Stimulated activated CD8-positive, alpha-beta memory T cell treated with anti-CD3 and anti-CD28 coated beads, Interleukin-7, amount 100 ng/mL, for 4 hours (primary cell): ENCODE measurements at places on chromosomes 12 and 14.

DNA sequence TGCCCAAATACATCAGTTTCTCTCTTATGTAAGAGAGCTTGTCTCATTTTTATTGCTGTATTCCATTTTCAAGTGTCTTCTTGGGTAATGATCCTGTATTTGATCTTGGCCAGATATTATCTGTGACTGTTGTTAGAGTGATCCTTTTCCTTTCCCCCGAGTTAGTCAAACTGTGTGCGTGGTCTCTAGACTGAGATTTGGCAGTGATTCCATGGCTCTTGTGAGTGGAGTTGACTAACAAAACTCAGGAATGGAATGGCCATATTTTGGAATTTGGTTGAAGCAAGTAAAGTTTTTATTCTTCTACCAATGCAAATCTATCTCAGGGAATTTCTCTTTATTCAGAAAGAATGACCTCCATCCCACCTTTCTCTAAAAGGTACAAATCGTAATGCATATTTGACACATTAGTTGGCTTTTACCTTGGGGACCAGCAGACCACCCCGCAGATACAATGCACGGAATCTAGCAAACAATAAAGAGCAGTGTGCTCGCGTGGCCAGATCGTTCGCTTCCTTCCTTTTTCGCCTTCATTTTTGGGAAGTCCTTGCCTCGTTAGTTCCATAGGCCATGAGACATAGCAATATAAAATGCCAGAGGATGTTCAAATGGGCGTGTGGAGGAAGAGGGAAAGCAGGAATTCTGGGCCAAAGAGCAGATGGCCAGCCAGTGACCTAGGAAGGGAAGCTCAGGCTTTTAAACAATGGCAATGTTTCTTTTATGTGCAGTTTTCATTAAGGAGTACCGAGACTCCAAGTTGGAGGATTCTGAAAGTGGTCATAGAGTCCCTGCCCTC lies 24.4 kb downstream of the ETV6 start:
- DNase-seq = no peak

DNA sequence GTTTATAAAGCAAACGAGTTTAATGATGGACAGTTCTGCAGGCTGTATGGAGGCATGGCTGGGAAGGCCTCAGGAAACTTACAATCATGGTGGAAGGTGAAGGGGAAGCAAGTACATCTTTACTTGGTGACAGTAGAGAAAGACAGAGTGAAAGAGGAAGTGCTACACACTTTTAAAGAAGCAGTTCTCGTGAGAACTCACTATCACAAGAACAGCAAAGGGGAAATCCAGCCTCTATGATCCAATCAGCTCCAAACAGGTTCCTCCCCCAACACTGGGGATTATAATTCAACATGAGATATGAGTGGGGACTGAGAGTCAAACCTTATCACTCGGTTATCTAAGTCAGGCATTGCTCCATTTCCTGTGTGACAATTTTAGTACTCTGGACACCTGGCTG lies 189.9 kb upstream of the CNTN1 start:
- DNase-seq = no peak

- no peak for DNase-seq
Observed at GRCh38 chr14:61893371-61893940, 131.2 kb downstream of the SNAPC1 start.

- no peak for DNase-seq
Observed at GRCh38 chr12:107477947-107478610, 207.5 kb upstream of the PWP1 start.

- DNase-seq = no peak
Observed at GRCh38 chr12:6866920-6867412, 365 bp upstream of the TPI1 start.

DNA sequence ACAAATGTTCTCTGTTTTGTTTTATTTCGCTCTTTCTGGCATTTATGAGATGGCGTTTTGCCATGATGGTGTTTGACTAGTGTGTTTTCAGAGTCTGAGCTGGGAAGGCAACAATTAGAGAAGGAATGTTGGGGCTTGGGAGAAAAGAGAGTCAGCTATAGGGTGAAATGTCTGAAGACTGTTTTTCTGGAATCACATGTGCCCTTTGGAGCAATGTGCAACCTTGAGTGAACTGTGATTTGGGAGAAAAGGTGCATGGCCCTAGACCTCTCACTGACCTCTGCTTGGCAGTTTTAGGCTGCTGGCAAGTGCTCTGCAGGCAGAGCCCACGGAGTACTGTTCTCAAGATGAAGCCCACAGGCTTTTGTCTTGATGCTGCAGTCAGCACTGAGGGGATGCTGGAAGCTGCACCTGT lies 379.9 kb upstream of the PDE3A start:
- no peak for DNase-seq

- DNase-seq = no peak
Observed at GRCh38 chr12:12721176-12721751, 4.1 kb downstream of the CDKN1B start.

GRCh38 chr14:100392356-100392755 lies 69.2 kb downstream of the SLC25A47 start:
- no peak for DNase-seq
